ENCODE measurements at places on chromosomes 7 and 10. TPM values are rescaled to one million over a fixed set of nuclear protein-coding genes. Genes with fewer than 3 reads are reported as not detected.

DNA sequence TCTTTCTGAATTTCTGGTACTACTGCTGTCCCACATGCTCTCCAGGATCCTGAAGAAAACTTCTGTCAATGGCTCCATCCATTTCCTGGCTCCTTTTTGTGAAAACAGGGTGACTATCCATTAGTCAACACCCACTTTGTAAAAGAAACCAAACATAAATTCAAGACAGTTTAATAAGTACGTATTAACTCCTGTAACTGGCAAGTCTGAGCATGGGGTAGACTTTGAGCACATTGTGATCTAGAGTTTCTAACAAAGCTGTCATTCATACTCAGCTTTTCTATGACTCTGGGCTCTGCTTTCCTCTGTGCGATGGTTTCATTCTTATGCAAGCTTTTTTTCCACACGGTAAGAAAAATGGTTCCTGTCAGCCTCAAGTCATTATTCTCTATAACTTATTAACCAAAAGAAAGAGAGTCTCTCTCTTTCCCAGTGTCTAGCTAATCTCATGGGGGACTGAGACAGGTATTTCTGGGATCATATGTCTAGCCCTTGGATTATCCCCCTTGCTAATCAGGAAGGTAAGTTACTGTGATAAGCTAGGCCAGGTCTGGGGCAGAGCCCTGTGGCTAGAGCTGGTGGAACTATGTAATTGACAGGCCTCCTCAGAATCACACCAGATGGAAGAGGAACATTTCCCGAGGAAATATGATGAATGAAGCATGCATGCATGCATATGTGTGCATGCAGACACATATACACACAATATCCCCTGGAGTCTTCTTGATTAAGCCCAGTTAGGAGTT lies 98.5 kb downstream of the GNAI1 start:
- no peak for DNase-seq

Gene NSUN6
- total RNA-seq, result 10.6 TPM

- DNase-seq, result no peak
These were observed 186.4 kb downstream of the KIF20B start for GRCh38 chr10:89887830-89888229.

GRCh38 chr10:29959586-29959985 lies 99.8 kb downstream of the JCAD start:
- DNase-seq, result no peak

Gene AOAH
- 0.80 TPM for total RNA-seq

- DNase-seq, result no peak
These were observed 383.2 kb downstream of the DNAJB6 start for GRCh38 chr7:157719705-157720655.

GRCh38 chr10:99611326-99611725 lies 8.9 kb downstream of the SLC25A28 start:
- no peak for DNase-seq

- DNase-seq, result no peak
These were observed 66.1 kb downstream of the KCNMA1 start for GRCh38 chr10:77571490-77571889.

GRCh38 chr7:101814081-101814990 lies 3.1 kb upstream of the CUX1 start:
- peak; percentile 83 for DNase-seq

Gene CALML5
- total RNA-seq, result not detected

Gene MOSPD3
- total RNA-seq, result 19.8 TPM

Gene SFMBT2
- 3.9 TPM for total RNA-seq

DNA sequence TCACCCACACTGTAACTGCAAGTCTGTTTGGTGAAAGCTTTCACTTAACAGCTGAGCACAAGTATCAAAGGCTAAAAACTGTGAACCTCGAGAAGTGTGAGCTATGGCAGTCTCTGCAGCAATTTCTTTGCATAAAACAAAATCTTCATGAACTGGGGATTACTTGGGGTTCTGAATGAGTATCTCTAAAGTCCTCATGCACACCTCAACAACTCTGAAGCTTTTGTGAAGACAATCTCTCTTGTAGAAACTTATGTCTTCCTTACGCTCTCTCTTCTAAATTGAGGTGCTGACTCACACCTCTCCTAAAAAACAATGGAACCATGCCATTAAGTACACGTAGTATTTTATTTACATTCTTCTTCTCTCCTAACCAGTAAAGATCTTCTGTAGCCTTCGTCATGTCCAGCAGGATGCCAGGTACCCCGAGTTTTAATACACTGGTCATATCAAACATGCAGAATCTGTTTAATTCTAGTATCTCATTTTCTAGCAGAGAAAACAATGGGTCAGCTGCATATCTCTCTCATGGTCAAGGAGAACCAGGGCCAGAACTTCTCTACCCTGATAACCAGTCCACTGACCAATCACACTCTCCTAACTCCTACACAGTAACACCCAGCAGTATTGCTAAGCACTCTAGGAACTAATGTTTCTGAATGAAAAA lies 76.9 kb downstream of the UBE2H start:
- DNase-seq, result no peak

DNA sequence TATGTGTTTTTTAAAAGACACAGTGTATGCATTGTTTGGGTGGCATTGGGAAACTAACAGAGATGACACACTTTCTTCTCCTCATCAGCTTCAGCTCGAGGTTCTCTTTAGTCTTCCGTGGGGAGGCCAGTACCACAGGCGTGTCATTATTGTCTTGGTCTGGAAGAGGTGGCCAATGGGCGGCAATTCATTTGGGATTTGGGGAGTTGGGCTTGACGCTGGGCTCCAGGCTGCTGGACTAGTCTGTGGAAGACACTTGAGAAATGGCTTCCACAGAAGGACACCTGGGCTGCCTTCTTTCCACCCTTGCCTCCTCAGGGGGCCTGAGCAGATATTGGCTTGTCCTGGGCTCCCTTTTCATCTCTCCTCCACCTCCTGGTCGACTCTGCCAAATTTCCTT lies 192.2 kb downstream of the SH2D4B start:
- no peak for DNase-seq

GRCh38 chr10:108749042-108749441 lies 1174.3 kb downstream of the XPNPEP1 start:
- no peak for DNase-seq

- no peak for DNase-seq
These were observed 42.7 kb upstream of the CACNB2 start for GRCh38 chr10:18097524-18097923.

Data from endodermal cell (in vitro differentiated cells).